ENCODE measurements at places on chromosomes 7 and 10.

DNA sequence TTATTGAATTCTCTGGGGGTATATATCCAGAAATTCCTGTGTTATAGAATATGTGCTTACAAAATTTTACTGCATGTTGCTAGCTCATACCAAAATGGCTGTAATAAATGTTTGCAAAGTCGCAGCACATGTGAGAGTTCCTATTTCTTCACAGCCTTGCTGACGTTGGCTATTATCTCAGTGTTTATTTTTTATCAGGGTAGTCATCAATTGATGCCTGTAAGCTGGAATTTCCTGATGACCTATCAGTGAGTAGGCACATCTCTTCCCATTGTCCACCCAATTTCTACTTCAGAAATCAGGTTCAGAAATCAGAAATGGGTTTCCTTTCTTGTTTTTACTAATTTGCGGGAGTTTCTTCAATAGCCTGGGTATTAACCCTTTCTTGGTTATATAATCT lies 268.1 kb upstream of the FZD8 start:
- no peak for DNase-seq

- DNase-seq, result no peak
Measured at GRCh38 chr7:22569586-22570321, 69.8 kb upstream of the STEAP1B start.

- no peak for DNase-seq
Measured at GRCh38 chr7:151934584-151934983, 21.7 kb upstream of the GALNTL5 start.

DNA sequence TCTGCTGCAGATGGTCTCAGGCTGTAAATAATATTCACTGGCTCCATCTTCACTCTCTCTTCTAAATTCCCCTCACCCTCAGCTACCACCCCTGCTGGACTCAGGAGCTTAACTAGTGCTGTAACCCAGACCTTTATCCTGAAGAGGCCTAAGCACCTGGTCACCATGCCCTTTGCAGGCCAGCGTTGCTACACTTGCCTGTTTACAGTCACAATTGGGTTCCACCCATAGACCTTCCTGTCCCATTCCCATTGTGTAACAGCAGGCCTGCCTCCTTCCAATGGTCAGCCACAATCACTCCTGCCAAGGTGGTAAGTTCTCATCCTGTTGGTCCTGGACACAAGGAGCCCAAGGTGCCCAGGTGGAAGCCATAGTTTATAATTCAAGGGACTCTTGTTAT lies 85.9 kb upstream of the IFRD1 start:
- no peak for DNase-seq

GRCh38 chr10:75230600-75231038 lies 5.1 kb downstream of the COMTD1 start:
- peak; percentile 94 for DNase-seq

- DNase-seq, result no peak
Measured at GRCh38 chr7:78852951-78853350, 600.5 kb downstream of the MAGI2 start.

DNA sequence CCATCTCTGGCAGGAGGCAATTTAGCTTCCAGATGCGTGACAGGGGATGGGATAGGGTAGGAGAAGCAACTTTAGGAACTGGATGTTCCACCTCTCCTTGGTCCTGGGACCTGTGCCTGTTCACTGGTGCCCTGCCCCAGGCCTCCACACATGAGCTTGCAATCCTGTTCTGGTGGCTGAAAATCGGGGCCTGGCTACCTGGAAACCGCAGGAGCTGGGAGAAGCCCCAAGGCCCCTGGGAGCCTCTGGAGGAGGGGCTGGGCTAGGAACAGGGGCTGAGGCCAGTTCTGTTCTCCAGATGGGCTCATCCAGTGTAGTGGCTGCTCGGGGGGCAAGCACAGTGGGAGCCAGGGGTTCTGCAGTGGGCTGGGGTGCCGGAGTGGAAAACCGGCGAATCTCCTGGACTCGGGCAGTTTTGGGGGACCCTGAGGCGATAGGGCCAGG lies 5.3 kb upstream of the MYOZ1 start:
- no peak for DNase-seq

DNA sequence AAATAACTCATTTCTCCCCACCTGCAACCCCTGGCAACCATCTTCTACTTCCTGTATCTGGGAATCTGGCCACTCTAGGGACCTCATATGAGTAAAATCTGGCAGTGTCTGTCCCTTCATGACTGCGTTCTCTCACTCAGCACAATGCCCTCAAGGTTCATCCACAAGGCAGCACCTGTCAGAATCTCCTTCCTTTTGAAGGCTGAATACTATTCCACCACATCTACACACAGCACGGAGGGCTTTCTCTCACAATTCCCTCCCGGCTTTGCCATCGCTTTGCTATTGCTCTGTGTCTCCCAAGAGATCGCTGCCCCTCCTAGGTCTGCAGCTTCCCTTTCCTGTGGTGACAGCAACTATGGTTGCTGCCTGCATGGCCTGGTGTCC lies 174.7 kb upstream of the RHEB start:
- DNase-seq, result no peak
